ENCODE measurements at places on chromosomes 16 and 17.

GRCh38 chr16:26598061-26598460, 468.7 kb upstream of the C16orf82 start:
- no peak for DNase-seq

DNA sequence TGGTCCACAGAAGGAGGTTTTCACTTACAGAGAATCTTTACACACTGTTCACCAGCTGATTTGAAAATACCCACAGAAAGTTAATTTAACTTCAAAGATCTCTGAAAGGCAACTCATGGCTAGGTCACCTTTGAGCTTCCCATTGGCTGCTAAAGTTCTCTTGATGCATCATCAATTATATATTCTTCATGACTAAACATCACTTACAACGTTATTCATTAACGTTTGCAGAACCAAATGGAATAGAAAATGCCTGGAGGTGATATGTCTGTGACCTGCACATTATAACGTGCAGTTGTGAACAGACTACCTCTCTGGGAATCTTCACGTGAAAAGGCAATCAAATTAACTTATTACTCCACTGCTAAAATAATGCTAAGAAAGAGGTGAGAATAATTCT, 238.5 kb downstream of the ZFHX3 start:
- DNase-seq = no peak

GRCh38 chr16:57244463-57244766, 644 bp upstream of the ARL2BP start:
- DNase-seq = no peak

GRCh38 chr16:49491771-49492761, 118.5 kb downstream of the C16orf78 start:
- DNase-seq = no peak
